ENCODE measurements at places on chromosomes 4 and X.
A peak's percentile ranks its signal among the peaks of the same experiment; 100 is the strongest.

DNA sequence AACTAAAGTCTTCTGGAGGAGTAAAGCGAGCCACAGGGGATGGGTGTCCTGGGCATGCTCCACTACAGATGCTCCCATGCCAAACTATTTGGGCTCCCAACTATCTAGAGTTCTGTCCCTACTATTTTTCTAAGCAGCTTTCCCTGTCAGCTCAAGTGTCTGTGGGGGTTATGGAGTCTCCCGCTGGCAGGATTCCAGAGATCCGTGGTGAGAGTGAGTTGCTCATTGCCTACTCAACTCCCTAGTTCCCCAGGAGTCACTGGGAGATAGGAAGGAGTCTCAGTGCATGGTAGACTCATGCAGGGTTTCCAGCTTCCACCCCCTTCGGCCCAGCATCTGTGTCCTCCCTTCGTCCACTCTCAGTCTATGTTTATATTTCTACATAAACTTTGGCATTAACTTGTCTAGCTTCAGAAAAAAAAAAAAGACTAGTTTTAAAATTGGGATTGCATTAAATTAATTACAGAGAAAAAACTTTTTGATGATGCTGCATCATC lies 55.1 kb upstream of the INPP4B start:
- DNase-seq: no peak

- DNase-seq: no peak
Observed at GRCh38 chrX:129953334-129953648, 29.1 kb upstream of the BCORL1 start.

GRCh38 chr4:31045724-31046318 lies 325.7 kb downstream of the PCDH7 start:
- peak; percentile 21 for DNase-seq

GRCh38 chr4:171582961-171583581 lies 230.1 kb upstream of the GALNTL6 start:
- DNase-seq: no peak

GRCh38 chrX:7262551-7262950 lies 114.6 kb upstream of the PUDP start:
- peak; percentile 78 for DNase-seq

All from NCI-H526 treated with DMSO at 0.1 percent for 48 hours (cell line).